ENCODE measurements at places on chromosomes 4 and X.

DNA sequence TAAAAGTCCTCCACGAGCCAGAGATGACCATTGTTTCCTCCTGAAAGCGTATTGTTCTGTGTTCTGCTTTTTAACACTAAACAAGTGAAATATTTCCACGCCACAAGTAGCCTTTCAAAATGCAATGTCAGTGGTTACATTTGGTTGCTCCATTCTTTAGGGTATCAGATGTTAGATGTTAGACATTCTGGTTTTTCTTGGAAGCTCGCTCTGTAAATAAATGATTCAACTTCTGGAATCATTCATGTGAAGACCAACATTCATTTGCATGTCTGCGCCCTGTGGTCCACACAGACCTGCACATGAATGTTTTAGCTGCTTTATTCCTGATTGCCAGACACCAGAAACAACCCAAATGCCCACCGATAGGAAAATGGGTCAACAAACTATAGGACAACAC is 38.0 kb upstream of the HELT start:
- DNase-seq: no peak

DNA sequence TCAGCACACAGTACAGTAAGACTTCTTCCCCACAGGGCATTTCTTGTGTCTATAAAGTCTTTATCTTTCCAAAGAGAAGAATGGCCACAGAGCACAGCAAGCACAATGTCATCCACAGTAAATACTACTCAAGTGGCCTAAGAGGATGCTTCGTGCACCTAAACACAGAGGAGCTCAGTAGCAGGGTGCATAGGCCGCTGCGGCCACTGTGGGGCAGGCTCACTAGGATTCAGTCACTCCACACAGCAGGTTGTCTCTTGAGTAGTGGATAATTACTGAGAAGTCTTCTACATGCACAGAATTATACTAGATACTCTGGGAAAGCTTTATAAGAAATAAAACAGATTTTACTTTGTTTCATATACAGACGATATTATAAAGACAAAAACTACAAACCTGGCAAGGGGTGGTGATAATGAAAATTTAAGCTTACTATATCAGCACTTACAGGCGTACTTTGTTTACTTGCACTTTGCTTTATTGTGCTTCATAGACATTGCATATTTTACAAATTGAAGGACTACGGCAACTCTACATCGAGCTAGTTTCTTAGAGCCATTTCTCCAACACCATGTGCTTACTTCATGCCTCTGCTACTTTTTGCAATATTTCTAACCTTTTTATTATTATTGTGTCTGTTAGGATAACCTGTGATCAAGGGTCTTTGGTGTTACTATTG is 78.5 kb downstream of the PRDM5 start:
- DNase-seq: peak; percentile 31

- DNase-seq: no peak
Measured at GRCh38 chr4:177070533-177071058, 239.1 kb upstream of the NEIL3 start.

- DNase-seq: no peak
Measured at GRCh38 chrX:18956303-18957032, 27.4 kb downstream of the PHKA2 start.

DNA sequence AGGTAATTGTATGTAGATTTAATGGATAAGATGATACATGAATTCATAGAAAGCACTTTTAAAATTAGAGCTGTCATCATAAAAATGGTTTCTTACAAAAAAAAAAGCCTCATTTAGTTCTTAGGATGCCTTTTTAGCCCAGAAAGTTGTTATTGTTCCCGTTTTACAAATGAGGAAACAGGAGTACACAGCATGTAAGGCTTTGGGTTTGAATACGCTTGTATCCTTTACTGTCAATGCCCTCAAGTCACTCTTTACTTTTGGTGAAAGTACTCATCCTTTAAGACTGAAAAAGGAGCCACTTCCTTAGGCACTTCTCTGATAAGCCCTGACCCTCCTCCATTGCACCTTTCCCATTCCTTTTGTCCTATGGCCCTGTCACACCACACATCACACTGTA is 4.9 kb downstream of the EREG start:
- DNase-seq: no peak

- no peak for DNase-seq
Measured at GRCh38 chr4:181121733-181122132, 1121.5 kb upstream of the TENM3 start.

DNA sequence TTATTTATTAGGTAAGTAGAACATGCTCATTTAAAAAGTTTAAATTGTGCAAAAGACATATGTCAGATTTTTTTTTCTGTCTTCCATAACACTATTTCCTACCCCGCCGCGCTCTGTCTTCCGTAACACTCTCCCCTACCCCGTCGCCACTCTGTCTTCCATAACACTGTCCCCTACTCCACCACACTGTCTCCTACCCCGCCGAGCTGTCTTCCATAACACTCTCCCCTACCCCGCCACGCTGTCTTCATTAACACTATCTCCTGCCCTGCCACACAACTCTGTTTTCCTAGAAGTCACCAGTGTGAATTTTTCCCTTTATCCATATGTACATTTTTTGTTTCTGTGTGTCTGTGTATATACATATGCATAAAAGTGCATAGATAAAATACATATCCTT is 4.4 kb downstream of the MSMO1 start:
- no peak for DNase-seq
